NCI-H1694 (cell line): ENCODE measurements at places on chromosomes 2 and 18.

GRCh38 chr2:198144660-198145059 lies 340.3 kb downstream of the PLCL1 start:
- DNase-seq: no peak

DNA sequence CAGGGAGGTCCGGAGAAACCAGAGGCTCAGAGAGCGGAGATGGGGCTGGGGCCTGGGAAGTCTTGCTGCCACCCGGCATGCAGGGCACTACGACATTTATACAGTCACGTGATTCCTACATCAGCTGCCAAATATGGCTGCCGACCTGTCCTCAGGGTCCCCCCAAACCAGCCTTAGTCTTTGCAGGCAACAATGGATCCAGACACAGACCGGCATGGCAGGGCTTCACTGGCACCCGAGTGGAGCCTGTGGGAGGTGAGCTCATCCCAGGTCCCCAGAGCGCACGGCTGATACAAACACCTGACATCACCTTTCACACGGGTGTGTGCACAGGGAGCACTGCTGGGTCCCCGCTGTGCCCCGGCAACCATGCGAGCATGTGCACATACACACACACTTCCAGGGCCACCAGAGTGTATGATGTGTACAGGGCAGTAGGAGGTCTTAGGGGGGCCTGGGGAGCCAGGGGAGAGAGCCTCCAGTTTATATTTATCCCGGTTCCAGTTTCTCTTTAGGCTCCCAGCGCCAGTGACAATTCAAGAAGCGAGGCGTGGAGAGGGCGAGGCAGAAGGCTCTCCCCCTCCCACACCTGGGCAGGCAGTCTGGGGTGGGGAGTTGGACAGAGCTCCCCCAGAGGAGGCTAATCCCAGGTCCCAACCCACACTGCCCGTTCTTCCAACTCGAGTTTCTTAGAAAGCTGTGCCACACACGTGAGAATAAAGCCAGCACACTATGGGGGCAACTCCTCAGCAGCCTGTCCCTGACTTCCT lies 2.7 kb downstream of the SEMA4C start:
- DNase-seq: no peak

- DNase-seq: no peak
These were observed 15.6 kb upstream of the FHOD3 start for GRCh38 chr18:36281936-36282335.

DNA sequence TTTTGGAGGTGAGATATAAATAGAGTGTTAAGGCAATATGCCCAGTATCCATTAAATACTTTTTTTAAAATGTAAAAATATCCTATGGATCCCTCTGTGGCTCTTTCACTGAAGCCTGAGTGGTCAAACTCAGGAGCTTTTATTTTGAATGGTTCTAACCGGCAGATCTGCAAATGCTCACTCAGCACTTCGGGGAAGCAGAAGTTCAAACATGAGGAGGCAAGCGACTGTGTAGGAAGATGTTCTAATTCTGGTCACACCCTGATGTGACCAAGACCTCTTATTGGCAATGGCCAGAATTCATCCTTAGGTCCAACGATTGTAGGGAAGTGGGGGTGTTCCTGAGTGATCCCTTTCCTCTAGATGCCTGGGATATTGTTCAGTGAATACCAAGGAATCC lies 168.8 kb downstream of the CDCA7 start:
- DNase-seq: no peak

- DNase-seq: no peak
These were observed 1.5 kb downstream of the C18orf54 start for GRCh38 chr18:54359233-54359632.

GRCh38 chr2:75865702-75866101 lies 155.0 kb upstream of the GCFC2 start:
- no peak for DNase-seq

GRCh38 chr2:123738643-123739042 lies 286.4 kb upstream of the CNTNAP5 start:
- DNase-seq: no peak

- DNase-seq: no peak
These were observed 118.8 kb upstream of the RBBP8 start for GRCh38 chr18:22814329-22814703.

DNA sequence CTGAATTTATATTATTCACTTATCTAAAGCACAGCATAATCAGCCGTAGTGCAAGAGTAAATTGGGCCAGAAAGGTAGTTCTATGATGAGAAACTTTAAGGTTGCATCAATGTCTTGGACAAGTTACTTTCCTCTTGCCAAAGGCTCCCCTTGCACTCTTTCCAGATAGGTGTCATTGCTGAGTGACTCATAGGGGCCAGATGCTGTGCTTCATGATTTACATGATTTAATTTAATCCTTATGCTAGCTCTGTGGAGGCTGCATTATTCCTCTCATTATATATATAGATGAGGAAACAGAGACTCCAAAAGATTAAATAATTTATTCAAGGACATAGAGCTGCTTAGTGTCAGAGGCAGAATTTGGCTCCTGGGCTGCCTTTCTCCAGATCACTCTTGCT lies 5.0 kb downstream of the CFAP221 start:
- DNase-seq: peak; percentile 5

DNA sequence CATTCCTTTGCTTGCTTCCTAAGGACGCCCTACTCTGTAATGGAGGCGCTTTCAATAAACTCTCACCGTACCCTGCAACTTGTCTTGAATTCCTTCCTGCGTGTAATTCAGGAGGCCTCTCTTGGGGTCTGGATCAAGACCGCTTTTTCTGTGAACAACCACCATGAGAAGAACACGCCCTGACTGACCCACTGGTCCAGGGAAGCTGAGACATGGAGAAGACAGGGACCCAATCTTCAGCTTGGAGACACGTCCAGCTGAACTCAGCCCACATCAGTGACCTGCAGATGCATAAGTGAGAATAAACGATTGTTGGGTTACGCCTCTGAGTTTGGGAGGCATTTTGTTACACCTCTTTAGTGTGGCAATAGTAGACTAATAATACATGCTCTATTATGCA lies 7.8 kb upstream of the NARS1 start:
- no peak for DNase-seq

- DNase-seq: peak; percentile 59
These were observed 284.5 kb downstream of the MTX2 start for GRCh38 chr2:176553685-176554100.

GRCh38 chr18:58363767-58364540 lies 264.9 kb downstream of the ALPK2 start:
- no peak for DNase-seq

DNA sequence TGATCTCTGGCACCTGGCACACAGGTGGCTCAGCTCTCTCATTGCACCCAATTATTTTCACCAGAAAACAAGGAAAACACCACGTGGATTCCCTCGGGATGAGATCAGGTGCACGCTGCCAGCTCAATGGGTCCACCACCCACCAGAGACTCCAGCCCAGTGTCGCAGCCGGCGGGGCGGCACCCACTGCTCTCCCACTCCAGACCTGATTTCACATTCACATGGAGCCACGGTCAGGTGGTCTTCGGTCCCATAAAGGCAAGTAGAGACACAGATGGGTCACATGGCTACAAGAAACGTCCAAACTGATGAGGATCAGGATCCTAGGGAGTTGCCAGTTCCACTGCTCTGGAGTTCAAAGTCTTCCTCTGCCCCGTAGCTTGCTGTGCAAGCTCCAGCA lies 217.6 kb downstream of the ANKRD30B start:
- no peak for DNase-seq

DNA sequence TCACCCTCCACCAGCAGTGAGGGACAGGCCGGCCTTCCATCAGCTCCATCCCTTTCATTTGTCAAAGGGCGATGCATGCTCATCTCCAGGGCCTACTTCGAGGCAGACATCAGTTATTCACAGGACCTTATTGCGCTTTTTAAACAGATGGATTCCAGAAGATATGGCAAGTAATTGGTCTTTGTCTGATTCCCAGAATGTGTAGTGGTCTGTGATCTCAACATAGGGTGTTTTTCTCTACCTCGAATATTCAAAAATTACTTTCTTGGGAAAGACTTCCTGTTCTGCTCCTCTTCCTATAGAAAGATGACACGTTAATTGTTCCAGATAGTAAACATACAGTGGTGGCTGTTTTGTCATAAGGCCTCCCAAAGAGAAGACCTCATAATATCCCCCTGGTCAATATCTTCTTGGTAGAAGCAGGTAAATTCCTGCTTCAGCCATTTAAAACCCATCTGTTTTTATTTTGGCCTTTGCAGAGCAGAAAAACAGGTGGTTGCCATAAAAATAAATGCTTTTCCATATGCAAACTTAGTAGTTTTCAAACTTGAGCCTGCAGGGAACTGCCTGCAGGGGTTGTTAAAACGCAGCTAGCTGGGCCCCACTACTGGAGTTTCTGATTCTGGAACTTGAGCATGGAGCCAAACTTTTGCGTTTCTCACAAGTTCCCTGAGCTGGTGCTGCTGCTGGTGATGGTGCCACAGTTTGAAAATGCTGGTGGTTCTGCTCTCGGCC lies 8.2 kb downstream of the SMARCAL1 start:
- no peak for DNase-seq

- no peak for DNase-seq
These were observed 236.8 kb upstream of the RBMS1 start for GRCh38 chr2:160730296-160730995.

GRCh38 chr2:231009236-231009919 lies 13.5 kb downstream of the SPATA3 start:
- DNase-seq: no peak

DNA sequence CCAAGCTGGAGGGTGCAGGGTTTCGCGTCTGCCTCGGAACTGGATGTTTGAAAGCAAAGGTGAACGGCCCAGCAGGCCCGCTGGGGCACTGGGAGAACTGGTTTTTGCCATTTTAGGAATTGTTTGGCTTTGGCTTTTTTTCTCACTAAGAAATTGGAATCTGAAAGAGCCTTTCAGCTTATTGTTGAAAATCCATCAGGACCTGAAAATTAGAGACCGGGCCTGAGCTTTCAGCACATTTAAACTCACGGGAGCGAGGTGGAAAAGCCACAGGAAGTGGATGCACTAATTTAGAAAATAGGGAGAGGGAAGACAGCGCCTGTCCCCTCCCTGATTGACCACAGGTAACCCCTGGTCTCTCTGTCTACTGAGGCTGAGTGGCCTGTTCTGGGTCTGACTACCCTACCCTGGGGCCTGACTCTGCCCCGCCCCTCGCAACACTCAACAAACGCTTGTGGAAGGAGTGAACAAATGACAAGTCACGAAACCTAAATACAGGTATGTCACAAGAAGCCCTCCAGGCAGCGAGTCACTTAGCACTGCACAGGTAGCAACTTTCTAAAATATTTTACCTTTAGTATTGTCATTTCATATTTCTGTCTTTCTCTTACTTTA lies 100.3 kb upstream of the MBOAT2 start:
- no peak for DNase-seq

DNA sequence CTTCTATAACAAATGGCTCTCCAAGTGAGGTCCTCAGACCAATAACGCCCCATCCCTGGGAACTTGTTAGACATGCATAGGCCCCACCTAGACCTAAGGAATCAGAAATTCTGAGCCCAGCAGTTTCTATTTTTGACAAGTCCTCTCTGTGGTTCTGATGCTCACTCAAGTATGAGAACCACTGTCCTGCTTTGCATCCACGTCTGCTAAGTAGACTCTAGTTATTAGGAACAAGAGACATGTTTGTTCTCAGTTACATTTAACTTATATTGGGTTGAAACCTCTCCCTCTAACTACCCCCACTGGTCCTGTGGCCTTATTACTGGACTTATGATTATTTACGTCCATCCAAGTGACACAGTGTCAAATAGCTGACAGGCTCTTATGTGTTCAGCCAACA lies 70.3 kb downstream of the TMEM17 start:
- DNase-seq: no peak
